ENCODE measurements at places on chromosomes 16 and 17.
A peak's percentile ranks its signal among the peaks of the same experiment; 100 is the strongest.

- no peak for DNase-seq
Measured at GRCh38 chr17:78641243-78641642, 64.0 kb upstream of the DNAH17 start.

GRCh38 chr16:81625544-81626153 lies 153.4 kb upstream of the PLCG2 start:
- peak; percentile 81 for DNase-seq

DNA sequence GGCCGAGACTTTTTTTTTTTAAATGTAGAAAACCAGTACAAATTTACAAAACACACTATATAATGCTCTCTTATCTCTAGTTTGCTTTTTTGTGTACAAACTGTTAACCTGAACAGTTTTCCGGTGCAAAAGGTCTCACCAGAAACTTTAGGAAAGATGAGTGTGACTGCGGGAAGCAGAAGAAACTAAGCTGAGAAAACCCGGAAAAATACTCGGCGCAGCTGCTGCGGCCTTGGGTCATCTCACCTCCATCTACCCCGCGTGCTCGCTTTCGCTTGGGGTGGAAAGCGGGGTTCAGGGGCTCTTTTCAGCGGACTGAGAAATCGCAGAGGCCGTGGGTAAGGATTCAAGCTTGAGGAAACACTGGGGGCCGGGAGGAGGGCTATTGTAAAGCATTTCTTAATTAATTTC lies 1.8 kb downstream of the SALL1 start:
- DNase-seq, result peak; percentile 21

DNA sequence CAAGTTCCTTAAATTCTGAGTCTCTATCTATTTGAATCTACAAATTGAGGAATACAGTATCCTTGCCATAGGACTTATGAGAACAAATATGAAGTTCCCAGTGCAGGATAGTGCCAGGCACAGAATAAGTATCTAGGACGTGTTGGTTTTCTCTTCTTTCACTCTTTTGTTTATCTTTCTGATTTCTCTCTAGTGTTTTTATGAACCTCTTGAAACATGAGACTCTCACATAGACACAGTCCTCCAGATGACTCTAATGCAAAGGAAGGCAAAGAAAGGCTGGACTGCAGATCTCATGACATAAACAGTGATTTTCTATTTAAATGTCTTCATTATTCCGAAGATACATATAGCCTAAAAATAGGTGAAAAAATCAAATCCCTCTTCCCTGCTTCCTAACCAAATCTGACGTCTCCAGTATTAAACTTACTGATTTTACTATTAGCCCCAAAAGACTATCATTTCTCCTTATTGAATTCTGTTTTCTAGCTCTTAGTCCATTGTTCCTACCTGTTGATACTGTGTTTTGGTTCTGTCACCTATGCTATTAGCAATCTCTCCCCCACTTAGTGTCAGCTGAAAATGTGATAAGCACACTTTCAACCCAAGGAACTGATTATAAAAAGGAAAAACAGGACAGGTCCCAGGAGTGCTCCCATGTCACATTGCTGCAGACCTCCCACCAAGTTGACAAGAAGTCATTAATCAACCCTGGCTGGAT lies 24.9 kb upstream of the ADAMTS18 start:
- no peak for DNase-seq

GRCh38 chr17:37731056-37731455 lies 13.8 kb downstream of the HNF1B start:
- DNase-seq, result peak; percentile 25

- no peak for DNase-seq
Measured at GRCh38 chr17:72525225-72526015, 404.6 kb downstream of the SOX9 start.

- peak; percentile 47 for DNase-seq
Measured at GRCh38 chr16:81319221-81319912, 4.6 kb downstream of the GAN start.

GRCh38 chr16:1884155-1884760 lies 12.3 kb upstream of the MEIOB start:
- DNase-seq, result no peak

- DNase-seq, result no peak
Measured at GRCh38 chr17:66740226-66740625, 94.7 kb upstream of the CACNG5 start.

DNA sequence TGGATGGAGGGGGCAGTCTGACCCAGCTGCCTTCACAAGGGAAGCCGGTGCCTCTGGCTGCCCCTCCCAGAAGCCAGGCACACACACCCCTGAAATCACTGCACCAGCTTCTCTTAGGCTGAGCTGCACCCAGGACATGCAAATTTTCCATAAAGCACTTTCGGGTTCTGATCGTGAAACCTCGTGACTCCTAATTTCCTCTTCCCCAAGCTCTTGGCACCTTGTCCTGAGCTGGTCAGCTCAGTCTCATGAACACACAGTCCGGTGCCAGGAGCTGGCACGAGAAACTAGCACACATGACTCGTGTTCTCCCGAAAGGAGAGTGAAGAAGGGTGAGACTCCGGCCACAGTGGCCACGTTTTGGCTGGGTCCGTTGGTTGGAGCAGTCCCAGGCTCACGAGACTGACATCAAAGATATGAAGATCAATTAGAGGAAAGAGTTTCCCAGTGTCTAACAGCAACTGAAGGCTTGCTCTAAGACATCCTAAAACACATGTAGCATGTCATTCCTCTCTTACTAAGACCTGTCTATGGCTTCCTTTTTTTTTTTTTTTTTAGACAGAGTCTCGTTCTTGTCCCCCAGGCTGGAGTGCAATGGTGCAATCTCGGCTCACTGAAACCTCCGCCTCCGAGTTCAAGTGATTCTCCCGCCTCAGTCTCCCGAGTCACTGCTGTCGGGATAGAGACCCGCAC lies 9.2 kb upstream of the ABR start:
- DNase-seq, result no peak

GRCh38 chr17:44956998-44957981 lies 9.7 kb upstream of the KIF18B start:
- DNase-seq, result no peak

DNA sequence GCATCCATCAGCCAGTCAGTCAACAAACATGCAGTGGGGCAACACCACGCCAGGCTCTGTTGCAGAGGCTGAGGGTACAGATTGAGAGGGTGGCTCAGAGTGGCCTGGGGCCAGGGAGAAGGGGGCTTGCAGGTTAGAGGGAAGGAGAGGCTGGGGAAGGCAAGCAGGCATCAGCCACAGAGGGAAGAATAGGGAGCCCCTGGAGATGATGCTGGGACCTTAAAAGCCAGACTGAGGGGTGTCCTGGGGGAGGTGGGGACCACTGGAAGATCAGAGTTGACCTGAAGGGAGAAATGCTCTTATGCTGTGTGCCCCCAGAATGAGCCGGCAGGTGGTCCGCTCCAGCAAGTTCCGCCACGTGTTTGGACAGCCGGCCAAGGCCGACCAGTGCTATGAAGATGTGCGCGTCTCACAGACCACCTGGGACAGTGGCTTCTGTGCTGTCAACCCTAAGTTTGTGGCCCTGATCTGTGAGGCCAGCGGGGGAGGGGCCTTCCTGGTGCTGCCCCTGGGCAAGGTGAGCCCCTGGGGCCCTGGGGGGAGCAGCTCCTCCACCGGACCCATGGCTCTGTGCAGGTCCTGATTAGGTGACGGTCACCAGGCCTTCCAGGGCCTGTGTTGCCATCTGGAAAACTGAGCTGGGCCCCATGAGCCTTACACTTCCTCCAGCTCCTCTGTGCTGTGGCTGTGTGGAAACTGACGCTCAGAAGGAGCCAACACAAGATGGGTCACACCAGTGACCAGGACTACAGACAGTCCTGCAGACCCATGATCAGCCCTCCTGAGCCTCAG lies 1.7 kb downstream of the CORO1A start:
- DNase-seq, result no peak

- no peak for DNase-seq
Measured at GRCh38 chr17:1180958-1181752, 1.4 kb upstream of the ABR start.

DNA sequence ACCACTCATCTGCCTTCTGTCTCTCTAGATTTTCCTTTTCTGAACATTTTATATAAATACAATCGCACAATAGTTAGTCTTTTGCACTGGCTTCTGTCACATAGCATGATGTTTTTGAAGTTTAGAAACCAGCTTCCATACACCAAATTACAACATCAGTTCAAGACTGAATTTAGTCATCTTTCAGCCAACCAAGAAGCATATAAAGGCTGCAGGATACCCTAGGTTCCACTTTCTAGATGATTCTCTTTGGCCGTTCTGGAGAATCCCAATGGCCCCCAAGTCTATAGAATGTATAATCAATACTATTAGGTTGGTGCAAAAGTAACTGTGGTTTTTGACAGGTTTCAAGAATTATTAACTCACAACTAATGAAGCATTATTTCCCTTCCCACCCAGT lies 19.4 kb downstream of the SCPEP1 start:
- no peak for DNase-seq

DNA sequence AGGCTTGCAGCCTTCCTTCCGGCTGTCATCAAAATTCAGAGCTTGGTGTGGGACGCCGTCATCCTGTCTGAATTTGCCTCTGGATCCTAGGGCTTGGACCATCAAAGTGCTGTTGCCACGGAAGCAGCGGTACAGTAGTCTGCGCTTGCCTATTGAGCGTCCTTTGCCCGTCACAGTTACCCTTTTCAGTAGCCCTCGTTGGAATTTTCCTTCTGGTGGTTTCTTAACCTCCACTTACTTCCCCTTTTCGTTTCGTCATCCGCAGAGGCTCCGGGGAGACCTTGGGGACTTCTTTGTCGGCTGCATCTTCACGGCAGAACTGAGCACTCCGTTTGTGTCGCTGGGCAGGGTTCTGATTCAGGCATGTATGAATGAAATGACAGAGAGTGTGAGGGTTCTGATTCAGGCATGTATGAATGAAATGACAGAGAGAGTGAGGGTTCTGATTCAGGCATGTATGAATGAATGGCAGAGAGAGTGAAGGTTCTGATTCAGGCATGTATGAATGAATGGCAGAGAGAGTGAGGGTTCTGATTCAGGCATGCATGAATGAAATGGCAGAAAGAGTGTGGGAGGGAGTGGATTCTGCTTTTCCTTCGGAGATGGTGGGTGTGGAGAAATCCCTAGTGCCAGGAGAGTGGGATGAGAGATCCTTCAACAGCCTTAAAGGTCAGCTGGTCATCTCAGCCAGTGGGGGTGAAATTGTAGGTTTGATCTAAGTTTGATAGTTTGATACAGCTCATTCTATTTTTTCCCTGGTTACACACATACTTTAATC lies 8.0 kb downstream of the TLCD3A start:
- no peak for DNase-seq

DNA sequence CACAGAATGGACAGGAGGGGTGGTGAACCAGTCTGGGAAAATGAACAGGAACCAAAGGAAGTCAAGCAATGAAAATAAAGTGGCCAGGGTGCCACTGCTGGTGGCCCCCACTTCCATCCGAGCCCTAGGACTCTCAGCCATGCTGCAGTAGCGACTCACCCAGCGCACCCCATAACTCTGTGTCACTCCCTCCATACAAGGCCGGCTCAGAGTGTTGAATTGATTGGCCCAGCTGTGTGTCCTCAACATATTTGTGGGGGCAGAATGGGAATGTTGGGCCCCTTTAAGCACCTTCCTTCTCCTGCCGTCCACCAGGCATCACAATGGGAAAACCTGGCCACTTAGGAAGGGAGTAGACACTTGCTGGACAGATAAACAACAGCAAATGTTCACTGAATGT lies 169.0 kb upstream of the SDK2 start:
- no peak for DNase-seq

DNA sequence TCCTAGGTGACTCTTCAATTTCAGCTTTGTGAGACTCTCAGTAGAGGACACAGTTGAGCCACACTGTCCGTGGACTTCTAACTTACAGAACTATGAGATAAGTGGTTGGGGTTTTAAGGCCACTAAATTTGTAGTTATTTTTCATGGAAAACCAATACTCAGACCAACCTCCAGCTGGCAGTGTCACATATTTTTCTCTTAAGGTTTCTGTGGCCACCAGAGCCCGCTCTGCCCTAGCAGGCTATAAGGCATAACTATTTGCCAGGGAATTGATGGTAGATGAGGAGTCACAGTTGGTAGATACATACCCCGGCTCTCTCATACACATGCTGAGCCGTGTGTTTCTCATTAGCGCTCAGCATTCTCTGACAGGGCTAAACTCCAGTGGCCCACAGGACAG lies 336.8 kb upstream of the MON1B start:
- DNase-seq, result no peak

DNA sequence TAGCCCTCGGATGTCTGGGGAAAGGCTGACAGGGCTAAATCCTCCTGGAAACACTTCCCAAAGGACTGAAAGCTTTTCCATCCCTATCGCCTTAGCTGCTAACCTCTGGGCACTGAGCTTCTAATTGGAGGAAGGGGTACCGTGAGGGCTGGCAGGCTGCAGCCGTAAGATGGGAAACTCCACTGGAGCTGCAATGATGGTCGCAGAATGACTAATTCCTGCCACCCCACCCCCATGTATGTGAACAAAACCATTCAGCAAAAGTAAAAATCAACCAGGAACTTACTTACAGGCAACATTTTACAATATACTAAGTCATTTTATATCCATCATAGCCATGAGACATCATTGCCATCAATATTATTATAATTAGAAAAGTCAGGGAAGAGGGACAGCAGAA lies 133.3 kb downstream of the ABCC12 start:
- no peak for DNase-seq

DNA sequence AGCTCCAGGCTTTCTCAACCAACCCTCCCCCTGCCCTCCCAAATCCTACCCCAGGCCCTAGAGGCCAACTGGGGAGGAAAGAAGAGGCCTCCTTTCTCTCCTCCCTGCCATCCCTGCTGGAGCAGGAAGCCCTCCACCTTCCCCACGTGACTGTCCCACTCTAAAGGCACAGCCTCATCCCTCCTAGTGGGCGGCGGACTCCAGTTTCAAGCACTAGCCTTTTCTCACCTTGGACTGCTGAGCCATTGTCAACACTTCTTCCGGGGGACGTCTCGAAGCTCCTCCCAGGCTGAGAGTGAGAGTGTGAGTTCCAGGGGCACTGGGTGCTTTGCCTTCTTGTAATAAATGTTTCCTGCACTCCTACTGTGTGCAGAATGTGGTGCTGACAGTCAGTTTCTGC lies 21.4 kb upstream of the IRX6 start:
- no peak for DNase-seq

DNA sequence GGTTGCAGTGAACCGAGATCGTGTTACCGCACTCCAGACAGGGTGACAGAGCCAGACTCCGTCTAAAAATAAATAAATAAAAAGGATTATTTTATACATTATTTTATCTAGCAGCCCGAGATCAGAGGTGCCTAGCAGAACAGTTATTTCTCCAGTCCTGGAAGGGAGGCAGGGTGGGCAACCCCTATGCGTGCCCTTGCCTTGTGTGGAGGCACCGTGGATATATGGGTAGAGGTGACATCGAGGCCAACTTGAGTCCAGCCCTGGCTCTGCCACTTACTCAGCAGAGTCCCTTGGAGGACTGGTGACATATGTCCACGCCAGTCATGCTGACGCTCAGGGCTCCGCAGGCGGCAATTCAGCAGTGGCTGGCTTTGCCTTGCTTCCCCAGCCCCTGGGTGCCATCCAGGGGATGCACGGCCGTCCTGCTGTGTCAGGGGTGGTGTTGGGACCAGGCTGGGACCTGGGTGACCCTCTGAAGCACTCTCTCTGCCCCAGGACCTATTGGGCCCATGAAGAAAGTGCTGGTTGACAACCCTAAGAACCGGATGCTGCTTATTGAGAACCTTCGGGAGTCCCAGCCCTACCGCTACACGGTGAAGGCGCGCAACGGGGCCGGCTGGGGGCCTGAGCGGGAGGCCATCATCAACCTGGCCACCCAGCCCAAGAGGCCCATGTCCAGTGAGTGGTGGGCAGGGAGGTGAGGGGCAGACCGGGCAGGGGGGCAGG lies 13.2 kb downstream of the GALK1 start:
- DNase-seq, result no peak
